ENCODE measurements at places on chromosomes 3 and 15. TPM values are rescaled to one million over a fixed set of nuclear protein-coding genes. Genes with fewer than 3 reads are reported as not detected.

- peak; percentile 89 for DNase-seq
These were observed 12.6 kb upstream of the LCTL start for GRCh38 chr15:66578286-66578875.

Gene IQCH
- total RNA-seq: 3.5 TPM

Gene KY
- total RNA-seq: not detected

DNA sequence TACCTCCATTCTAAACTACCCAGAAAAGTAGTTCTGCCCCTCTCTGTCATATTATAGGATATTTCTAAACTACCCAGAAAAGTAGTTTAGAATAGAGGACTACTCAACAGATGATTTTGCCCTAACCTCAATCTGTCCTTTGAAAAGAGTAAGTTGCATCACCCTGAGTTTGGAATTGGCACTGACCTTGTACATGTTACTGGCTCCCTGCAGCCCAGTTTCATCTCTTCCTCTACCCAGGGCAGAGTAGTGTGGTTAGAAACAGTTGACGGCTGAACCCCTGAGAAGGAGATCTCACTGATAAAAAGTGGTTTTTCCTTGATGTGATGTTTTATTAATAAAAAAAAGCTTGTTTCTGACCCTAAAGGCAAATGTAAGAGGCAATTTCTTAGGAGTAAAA is 340.5 kb upstream of the NECTIN3 start:
- no peak for DNase-seq

DNA sequence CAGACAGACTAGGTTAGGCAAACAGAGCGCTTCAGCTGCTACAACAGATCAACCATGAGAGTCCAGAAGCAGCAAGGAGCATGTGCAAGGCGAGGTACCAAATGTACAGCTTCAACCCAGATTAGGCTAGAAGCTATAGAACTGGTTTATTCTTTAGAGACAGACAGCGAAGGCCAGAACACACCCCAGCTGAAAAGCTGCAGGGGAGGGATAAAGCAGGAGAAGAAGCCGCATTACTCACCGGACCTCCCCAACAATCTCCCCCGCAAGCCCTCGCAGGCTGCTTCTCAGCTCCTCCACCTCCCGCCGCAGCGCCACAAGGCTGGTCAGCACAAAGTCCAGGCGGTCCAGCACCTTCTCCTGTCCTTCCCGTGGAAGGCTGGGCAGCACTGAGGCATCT is 3.3 kb downstream of the RMDN3 start:
- no peak for DNase-seq

DNA sequence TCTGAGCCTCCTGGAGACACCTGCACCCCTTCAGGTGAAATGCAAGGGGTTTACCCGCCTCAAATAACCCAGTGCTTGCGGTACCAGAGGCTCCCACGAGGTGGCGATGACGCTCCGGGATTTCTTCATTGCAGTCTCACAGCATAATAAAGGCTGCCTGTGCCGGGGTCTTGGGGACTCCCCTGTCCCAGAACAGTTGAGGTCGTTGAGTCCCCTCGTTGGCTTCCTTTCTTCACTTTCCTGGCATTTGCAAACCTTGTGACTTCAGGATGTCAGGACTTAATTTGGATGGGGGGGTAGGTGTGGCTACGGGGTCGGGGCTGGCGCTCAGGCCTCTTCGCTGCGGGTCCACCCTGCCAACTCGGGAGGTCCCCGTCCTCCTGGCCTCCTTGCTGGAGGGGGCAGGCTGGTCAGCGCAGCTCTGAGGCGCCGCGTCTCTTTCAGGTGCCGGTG is 1.3 kb downstream of the GNAT1 start:
- DNase-seq: peak; percentile 46

- DNase-seq: no peak
These were observed 111.7 kb upstream of the VEPH1 start for GRCh38 chr3:157614896-157615295.

DNA sequence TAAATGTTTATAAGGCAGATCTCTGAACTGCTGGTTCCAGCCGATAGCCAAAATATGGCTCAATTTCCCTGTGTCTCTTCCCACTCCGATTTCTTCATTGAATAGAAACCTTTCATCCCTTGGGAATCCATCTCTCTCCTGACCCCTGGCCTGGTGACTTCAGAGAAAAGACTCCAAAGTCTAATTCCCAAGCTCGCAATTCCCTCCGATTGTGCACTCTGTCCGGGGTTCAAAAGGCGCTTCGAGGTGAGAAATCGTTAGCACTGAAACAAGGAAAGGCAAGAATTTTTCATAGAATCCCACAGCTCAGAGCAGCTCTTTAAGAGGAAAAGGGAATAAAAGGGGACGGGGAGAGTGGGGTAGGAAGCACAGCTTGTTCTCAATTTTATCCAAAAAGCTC is 18.4 kb upstream of the RAD18 start:
- no peak for DNase-seq

Gene MNS1
- 3.0 TPM for total RNA-seq

- DNase-seq: no peak
These were observed 34.5 kb downstream of the UMPS start for GRCh38 chr3:124764746-124765145.

DNA sequence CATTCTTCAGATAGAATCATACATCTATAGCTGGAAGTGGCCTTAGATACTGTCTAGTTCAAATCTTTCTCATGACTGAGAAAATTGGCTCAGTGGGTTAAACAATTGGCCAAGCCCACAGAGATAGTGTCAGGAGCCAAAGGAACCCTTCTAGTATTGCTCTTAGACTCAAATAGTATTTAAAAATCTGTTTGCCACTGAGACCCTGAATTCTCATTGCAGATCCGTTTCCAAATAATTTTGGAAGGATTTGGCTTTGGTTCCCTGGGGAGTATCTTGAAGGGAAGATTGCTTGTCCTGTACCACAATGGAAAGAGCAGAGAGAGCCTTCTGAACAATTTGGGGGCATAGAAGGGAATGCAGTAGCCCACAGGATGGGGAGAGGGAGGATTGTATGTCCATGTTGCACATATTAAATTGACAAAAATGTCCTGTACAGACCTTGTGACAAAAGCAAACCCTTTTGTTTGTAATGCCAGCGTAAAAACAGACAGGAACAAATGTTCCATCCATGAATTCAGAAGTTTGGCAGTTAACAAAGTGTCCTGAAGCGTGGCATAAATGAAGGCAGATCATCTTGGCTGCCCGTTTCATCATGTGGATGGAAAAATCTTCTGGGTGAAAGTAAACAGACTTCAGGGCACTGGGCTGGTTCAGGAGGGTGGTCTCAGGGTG is 156.4 kb upstream of the RASGRP1 start:
- no peak for DNase-seq

Gene MCTP2
- 1.1 TPM for total RNA-seq

- peak; percentile 63 for DNase-seq
These were observed 15.3 kb upstream of the ARL14 start for GRCh38 chr3:160661660-160662059.

Gene CTXND1
- not detected for total RNA-seq

Gene GHSR
- total RNA-seq: not detected

GRCh38 chr15:68447976-68448755 is 16.2 kb upstream of the ITGA11 start:
- DNase-seq: no peak

Gene GOLGA6A
- total RNA-seq: not detected

Gene TJP1
- 21.9 TPM for total RNA-seq

DNA sequence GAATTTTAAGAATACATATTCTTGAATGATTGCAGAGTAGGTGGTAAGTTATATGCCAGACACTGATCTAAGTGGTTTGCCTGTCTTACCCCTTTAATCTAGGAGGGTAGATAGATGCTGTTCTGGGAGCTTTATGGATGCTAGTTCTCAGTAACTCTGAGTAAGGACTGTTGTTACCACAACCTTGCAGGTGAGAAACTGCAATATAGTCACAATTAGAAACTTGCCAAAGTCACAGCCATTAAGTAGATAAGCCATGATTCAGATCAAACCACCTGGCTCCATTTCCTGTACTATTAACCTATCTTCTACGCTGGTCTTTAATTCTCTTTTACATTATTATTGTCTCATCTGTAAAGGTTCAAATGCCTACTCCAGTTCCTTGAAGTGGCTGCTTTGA is 46.8 kb downstream of the UBE2E2 start:
- no peak for DNase-seq

Gene C2CD4A
- not detected for total RNA-seq

- DNase-seq: peak; percentile 91
These were observed 501.5 kb upstream of the THBS1 start for GRCh38 chr15:39079296-39079847.

- DNase-seq: no peak
These were observed 195.6 kb downstream of the RPLP1 start for GRCh38 chr15:69648212-69648611.

- DNase-seq: no peak
These were observed 297.1 kb downstream of the NSUN3 start for GRCh38 chr3:94359996-94360395.

Gene HRG
- not detected for total RNA-seq

Gene TMEM44
- total RNA-seq: 16.9 TPM

Gene DCBLD2
- 403 TPM for total RNA-seq

Gene GPR149
- total RNA-seq: not detected

GRCh38 chr15:31752065-31752762 is 278.1 kb upstream of the CHRNA7 start:
- no peak for DNase-seq

DNA sequence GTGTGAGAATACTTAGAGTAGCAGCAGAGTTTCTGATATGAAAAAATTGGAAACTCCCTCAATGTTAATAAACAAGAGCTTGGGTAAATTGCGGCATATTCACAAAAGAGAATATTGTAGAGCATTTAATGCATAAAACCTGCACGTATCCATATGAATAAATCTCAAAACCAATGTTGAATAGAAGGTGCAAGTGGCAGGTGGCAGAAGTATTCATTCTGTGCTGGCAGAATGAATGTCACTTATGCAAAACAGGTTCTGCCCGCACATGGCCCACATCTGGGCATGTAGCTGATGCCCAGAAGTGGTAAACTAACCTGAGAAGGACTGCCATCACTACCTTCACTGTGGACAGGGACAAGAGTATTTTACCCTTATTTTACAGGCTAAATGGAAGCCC is 14.1 kb upstream of the PRSS50 start:
- no peak for DNase-seq

GRCh38 chr3:51935886-51936755 is 5.6 kb downstream of the RRP9 start:
- no peak for DNase-seq

Gene PFN2
- total RNA-seq: 261 TPM

GRCh38 chr3:135131290-135131689 is 336.2 kb downstream of the EPHB1 start:
- DNase-seq: no peak

Gene PAK6
- total RNA-seq: 0.02 TPM

DNA sequence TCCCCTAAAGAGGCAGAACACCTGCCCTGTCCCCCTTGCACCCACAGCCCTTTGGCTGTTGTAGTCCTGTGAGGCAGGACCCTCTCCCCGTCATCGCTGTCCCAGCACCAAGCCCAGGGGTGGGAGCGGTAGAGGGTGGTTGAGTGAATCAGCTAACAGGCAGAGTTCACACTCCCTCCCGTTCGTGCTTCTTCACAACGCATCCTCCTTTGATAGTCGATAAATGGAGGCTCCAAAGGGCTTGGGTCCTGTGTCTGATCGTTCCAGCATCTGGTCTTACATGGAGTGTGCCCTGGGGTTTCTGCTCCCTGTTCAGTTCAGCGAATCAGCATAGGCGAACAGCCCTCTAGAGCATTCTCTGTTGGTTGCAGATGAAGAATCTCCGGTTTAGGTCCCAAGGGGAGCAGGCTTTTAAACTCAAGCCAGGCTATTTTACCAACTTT is 820 bp upstream of the HMCES start:
- no peak for DNase-seq

- DNase-seq: no peak
These were observed 275.9 kb upstream of the NR2F2 start for GRCh38 chr15:96054621-96055020.

- no peak for DNase-seq
These were observed 196.0 kb downstream of the DPH6 start for GRCh38 chr15:35349916-35350315.

- DNase-seq: no peak
These were observed 199.7 kb downstream of the CHL1 start for GRCh38 chr3:396293-396692.

Gene CLK3
- 110 TPM for total RNA-seq

DNA sequence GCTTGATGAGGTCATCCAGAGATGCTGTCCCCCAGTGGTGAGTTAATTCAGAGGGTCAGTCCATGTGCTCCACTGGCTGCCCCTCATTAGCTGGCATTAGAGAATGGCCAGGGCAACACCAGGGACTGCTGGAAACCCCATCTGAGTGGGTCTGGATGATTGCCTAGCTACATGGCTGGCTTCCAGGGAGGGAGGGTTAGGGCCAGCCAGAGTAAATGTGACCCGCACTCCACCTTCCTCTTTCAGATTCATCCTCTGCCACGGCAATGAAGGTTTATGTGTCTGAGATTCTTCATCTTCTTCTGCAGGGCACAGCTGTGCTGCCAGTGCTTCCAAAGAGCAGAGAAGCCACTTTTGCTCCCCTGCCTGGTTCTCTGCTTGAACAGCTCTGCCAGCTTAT is 391.9 kb downstream of the OCA2 start:
- no peak for DNase-seq

DNA sequence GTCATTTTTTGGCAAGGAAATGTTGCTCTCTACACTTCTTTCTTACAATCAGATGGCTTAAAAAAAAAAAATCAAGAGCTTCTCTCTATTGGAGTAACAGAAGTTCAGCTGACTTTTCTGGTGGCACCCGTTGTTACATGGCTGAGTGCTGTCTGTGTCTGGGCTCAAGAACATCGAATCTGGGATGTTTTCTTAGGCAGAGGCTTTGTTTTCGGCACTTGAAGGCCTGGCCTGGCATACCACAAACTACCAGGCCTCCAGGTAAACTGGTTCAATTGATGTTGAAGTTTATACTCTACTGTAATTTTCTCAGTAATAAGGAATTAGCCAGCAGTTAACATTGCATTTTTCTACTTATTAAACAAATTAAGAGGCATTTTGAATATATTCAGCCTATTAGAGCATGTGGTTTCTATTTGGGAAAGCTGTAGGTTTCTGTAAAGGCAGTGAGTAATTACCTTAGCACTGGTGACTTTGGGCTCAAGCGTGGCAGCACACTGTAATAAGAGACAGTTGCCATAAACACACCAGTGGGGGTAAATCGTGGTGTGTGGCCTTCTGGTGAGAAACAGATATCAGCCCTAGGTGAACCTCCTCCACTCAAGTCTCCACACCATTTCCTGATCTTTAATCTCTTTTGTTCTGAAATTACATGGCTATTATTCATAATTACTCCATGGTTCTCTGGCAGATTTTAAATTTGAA is 544.7 kb downstream of the MECOM start:
- DNase-seq: peak; percentile 43

Gene HDC
- not detected for total RNA-seq

DNA sequence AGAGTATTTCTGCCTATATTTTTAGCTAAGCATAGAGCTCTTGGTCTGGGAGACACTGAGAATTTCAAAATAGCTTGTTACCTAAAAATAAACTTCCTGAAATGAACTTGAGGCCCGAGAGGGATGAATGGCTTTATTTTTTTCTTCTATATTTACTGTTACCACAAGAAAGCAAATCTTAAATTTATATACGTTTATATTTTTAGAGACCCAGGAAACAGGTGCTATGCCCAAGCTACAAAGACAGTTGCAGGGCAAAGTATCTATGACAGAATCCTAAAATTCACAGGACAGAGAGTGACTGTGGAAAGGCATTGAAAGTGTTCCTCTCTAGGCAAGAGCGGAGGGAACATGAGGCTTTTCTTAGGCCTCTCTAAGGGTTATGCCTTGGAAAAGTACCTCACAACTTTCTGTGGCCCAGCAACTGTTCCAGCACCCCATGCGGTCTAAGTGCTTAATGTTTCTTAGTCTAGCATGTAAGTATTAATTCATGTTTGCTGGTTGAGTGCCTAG is 36.5 kb downstream of the TGFBR2 start:
- no peak for DNase-seq

- peak; percentile 92 for DNase-seq
These were observed 13.1 kb downstream of the PCCB start for GRCh38 chr3:136263251-136263650.
